Activated CD4-positive, alpha-beta T cell treated with anti-CD3 and anti-CD28 coated beads, Interleukin-2, amount 50 U/mL, for 48 hours (primary cell): ENCODE measurements at places on chromosomes 11 and 22.

DNA sequence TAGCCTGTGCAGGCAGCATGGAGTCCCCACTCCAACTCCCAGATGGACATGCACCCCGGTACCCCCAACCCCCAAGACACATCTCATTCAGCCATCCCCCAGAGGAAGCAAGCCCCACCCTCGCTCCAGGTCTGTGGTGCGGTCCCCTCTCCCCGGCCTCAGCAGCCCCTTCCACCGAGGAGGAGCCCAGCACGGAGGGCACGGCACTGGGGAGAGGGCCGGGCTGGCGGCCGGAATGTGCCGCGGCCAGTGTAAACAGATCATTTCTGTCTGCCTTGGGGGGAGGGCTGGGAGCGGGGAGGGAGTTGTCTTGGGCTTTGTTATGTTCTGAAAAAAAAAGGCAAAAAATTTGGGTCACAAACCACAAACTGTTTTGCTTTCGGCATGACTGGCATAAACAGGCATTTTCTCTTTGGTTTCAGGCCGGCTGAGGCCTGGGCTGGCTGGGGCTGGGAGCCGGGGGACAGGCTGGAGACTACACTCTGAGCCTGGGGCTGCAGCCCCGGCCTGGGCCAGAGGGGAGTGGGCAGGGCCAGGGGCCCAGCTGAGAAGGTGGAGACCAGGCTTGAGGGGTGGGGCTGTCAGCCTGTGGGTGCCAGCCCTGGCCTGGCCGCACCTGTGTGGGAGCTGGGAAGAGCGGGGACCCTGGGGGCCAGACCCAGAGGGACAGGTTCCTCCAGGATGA lies 16.8 kb downstream of the IGF2 start:
- DNase-seq, result no peak

DNA sequence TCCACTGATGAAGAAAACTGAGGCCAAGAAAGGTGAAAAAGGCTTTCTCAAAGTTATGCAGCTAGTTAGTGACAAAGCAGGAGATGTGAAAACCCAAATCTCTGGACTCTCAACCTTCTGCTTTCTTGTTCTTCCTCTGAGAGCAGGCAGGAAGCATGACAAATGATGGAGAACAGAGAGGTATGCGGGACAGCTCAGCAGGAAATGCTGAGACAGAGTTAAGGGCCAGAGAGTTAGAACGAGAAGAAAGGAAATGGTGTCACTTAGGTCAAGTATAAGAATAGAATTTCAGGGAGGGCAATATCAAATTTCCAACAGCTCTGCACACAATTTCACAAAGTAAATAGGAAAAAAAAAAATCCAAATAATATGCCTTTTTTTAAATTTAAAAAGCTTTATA lies 67.6 kb upstream of the ARHGAP42 start:
- no peak for DNase-seq

DNA sequence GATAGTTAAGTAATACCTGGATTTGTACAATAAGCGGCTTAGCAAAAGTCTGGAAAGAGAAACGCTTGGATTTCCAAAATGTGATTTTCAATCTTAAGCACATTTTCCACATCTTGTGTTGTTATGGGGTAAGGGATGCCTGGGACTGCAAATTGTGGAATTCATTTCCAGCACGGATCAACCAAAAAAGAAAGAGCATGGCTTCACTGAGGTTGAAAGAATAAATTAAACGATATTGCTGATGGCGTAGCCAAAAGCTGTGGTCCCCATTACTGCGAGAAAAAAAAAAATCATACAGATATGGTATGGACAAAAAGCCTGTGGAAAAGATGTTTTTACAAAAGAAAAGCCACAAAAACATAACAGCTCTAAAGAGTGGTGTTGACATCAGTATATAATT lies 26.0 kb upstream of the ALX4 start:
- DNase-seq, result no peak

GRCh38 chr11:89176938-89177337 lies 737 bp upstream of the TYR start:
- no peak for DNase-seq

- DNase-seq, result no peak
Observed at GRCh38 chr11:75000975-75001354, 12.2 kb downstream of the NEU3 start.

DNA sequence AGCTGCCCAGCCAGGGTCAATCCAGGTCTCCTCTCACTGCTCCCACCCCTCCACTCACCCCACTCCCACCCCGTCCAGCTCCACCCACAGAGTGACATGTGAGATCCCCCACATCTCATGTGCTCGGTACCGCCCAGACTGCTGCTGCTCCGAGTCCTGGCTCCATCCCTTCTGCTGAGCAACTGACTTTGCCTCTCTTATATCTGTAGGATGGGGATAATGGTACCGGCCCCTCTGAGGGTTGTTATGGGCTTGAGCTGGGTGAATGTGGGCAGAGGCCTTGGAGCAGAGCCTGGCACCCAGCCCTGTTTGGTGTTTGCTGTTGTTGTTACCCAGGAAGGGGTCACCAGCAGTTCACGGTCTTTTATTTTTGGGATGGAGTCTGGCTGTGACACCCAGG lies 77.0 kb downstream of the ST3GAL4 start:
- DNase-seq, result no peak

DNA sequence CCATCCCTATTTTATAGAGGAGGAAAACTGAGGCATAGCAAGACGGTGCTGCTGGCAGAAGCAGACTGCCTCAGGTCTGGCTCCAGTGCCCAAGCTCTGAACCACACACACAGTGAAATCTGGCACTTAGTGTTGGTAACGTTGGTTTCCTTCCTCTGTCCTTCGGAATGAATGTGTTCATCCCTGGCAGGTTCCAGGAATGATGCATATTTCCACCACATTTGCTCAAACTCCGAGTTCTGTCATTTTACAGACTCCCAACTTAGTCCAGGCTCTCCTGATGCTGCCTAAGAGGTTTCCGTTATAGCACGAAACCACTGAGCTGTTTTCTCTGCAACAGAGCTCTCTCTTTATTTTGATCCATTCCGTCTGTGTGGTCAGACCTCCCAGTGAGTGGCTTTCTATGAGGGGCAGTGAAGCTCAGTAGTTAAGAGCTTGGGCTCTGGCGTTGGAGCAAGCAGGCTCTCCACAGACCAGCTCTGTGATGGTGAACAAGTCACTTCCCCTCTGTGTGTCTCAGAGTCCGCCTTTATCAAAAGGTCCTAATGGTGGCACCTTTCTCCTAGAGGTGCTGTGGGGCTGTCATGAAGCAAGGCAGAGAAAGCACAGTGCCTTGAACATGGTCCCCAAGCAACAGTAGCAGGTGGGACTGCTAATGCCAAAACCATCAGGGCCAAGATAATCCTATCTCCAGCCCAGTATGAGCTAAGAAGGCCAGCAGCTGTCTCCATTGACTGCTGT lies 200.3 kb downstream of the MYO18B start:
- no peak for DNase-seq

DNA sequence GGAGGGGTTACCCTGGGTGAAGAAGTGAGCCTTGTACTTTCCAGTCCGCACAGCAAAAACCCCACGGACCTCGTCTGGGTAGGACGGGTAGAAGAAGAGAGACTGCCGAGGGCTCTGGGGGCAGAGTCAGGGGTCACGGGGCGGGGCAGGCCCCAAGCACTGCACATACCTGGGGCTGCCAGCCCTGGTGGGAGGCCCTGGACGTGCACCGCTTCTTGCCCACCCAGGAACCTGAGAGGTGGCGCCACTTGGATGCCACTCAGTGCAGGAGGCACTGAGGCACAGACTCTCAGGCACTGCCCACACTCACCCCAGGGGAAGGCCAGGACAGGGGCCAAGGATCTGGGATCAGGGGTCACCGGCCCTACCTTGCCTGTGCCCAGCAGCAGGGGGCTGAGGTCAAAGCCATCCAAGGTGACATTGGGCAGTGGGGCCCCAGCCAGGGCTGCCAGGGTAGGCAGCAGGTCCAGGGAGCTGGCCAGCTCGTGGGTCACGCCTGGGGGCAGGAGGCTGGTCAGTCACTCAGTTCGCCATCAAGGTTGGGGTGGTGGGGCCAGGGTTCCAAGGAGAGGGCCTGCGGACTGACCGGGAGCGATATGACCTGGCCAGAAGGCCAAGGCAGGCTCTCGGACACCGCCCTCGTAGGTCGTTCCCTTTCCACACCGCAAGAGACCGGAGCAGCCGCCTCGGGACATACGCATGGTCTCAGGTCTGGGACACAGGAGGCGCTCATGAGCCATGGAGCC lies 2.2 kb downstream of the ARSA start:
- DNase-seq, result no peak

DNA sequence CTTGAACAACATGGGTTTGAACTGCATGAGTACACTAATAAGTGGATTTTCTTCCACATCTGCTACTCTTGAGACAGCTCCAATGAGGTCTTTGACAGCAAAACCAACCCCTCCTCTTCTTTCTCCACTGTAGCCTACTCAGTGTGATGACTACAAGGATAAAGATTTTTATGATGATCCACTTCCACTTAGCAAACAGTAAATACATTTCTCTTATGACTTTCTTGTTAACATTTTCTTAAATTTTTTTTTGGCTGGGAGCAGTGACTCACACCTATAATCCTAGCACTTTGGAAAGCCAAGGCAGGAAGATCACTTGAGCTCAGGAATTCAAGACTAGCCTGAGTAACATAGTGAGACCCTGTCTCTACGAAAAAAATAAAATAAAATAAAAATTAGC lies 9.9 kb upstream of the EIF4G2 start:
- DNase-seq, result no peak

DNA sequence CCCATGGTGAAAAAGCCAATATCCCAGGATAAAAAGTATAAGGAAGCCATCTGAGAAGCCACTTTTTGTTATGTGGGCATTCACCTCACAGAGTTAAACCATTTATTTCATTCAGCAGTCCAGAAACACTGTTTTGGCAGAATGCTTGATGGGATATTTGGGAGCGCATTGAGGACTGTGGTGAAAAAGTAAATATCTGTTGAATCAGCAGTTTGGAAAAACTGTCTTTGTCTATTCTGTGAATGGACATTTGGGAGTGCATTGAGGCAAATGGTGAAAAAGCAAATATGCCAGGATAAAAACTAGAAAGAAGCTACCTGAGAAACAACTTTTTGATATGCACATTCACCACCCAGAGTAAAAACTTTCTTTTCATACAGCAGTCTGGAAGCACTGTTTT lies 276.2 kb upstream of the TRIM48 start:
- no peak for DNase-seq

- DNase-seq, result no peak
Observed at GRCh38 chr11:106644824-106645223, 373.5 kb downstream of the GUCY1A2 start.

DNA sequence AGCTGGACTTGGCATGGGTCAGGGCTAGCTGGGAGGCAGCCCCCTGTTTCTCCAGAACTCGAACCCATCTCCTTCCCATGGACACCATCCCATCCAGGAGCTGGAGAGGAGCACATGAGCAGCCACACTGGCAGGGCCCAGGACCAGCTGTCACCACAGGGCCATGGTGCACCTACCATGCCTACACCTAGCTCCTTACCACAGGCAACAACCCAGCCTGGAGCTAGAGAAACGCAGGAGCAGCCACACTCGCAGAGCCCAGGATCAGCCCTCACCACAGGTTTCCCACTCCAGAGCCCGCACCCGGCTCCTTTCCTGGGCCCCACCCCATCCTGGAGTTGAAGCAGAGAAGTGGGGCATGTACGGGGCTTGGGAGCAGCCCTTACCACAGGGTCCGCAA lies 50.2 kb downstream of the GAB4 start:
- no peak for DNase-seq

DNA sequence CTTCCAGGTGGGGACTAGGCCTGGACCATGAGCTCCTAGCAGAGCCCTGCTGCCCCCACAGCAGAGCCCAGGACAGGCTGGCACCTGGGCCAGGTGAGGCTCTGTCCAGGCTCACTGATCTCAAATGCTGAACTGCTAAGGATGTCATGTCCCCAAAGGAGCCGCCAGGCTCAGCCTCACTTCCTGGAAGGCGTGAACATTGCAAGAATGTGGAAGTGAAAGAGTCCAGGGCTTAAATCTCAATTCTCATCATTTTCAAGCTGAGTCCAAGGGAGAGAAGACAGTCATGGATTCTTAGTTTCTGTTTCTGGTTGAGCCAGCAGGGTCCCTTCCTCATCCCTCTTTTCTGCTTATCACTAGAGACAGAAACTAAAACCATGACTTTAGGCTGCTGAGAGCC lies 5.0 kb downstream of the ASCL2 start:
- DNase-seq, result peak; percentile 50

GRCh38 chr11:86814775-86815174 lies 14.4 kb downstream of the PRSS23 start:
- DNase-seq, result no peak
